Right lung (tissue), 10 donors: ENCODE measurements at places on chromosomes 1 and 21. TPM values are rescaled to one million over a fixed set of nuclear protein-coding genes. Genes with fewer than 3 reads are reported as not detected.

DNA sequence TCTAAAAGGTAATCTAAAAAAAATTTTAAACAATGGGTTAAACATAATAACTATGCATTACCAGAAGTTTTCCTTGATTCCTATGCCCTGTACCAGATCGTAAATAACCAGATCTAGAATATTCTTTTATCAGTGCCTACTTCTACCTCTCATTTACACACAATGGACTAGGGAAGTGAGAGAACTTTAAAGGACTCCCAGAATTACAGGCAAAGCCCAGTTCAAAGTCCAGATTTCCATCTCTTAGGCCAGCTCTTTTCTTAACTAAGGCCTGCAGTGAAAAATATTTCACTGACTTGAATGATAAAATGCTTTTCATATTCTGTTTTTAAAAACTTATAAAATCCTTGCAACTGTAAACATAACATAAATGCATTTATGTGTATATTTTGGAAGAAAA is 32.6 kb downstream of the ESRRG start:
- no peak for DNase-seq

- no peak for DNase-seq
Measured at GRCh38 chr21:42423197-42423675, 19.5 kb downstream of the UBASH3A start.

DNA sequence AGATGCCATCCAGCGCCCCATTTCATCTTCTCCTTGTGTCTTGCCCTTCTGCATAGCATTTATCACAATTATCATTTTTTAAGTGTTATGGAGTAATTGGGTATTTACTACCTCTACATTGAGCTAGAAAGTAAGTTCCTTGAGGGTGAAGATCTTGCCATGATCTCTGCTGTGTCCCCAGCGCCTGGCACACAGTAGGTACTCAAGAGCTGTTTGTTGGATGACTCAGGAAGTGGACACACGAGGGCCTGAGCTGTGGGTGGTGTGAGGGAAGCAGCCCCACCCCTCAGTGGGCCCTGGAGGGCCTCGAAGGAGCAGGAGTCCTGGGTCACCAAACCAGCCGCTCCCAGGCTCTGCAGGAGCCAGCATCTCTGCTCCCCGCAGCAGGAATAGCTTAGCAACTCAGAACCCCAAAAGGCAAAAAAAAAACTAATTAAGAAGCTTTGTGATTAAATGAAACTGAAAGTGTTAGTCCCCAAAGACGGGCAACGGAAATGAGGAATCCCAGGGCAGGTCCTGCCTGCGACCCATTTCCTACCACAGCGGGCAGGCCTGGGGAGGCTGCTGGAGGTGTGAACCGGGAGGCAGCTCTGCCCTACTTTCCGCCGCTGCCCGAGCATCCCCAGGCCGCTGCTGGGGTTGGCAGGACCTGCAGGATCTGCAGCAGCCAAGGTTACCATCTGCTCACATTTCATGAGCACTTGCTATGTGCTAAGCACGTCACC is 87.7 kb downstream of the LACTBL1 start:
- no peak for DNase-seq

- no peak for DNase-seq
Measured at GRCh38 chr1:155636397-155637153, 26.6 kb downstream of the MSTO1 start.

DNA sequence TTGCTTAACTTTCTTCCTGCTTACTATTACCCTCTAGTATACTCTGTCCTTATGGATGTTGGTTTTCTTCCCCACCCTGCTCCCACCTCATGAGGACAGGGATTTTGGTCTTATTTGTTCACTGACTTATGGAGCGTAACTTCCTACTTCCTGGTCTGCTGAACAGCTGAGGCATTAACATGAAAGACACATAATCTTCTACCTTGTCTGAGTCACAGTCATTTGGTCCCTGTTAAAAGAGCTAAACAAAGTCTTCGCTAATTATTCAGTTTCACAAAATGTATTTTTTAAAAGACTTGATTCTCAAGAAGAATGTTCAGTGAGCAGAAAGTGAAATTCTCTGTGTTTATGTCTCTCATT is 18.5 kb downstream of the RNASEL start:
- no peak for DNase-seq

GRCh38 chr1:10932088-10932487 is 80.4 kb upstream of the TARDBP start:
- no peak for DNase-seq

DNA sequence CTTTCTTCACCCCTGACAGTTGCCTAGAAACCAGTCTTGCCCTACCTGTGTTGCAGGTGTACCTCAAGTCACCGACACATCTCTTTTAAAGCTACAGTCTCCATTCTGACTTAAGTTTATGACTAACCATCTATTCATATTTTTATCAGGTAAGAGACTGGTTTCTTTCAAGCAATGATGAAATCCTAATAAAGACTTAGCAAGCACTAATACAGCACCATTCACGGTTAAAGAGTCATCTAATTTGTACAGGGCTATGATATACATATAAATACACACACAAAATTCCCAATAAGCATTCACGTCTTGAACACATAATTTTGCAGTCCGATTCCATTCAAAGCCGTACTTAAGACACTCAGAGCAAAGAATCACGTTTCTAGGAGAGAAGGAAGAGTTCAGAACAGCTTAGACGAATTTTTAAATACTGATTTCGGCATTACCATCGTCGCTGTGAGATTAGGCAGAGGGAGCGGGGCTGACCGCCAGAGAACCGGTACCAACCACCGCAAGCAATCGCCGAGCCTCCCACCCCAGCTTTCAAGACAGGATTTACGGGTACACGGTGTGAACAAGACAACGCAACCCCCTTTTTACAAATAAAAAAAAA is 943 bp downstream of the ERRFI1 start:
- no peak for DNase-seq

GRCh38 chr1:183887826-183888819 is 83.2 kb downstream of the RGL1 start:
- no peak for DNase-seq

- DNase-seq, result no peak
Measured at GRCh38 chr1:239091537-239091936, 294.8 kb upstream of the CHRM3 start.

- DNase-seq, result no peak
Measured at GRCh38 chr1:234975122-234975940, 153.3 kb downstream of the TOMM20 start.

- DNase-seq, result no peak
Measured at GRCh38 chr1:27416387-27417111, 24.1 kb downstream of the GPR3 start.

- no peak for DNase-seq
Measured at GRCh38 chr21:31915566-31915965, 42.7 kb downstream of the HUNK start.

- DNase-seq, result no peak
Measured at GRCh38 chr1:153212201-153212600, 5.2 kb upstream of the PRR9 start.

DNA sequence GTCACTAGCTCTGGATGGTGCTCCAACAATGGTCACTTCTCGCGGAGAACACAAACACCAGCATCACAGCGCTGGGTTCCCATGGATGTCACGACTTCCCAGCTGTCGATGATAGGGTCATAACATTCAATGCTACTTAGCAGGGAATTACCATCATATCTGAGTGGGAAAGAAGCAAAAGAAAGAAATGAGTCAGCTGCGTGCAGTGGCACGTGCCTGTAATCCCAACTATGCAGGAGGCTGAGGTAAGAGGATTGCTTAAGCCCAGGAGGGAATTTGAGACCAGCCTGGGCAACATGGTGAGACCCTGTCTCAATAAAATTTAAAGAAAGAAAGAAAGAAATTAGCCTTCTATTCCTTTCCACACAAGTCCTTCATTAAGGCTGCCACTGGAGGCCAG is 3.6 kb upstream of the RABIF start:
- DNase-seq, result no peak

DNA sequence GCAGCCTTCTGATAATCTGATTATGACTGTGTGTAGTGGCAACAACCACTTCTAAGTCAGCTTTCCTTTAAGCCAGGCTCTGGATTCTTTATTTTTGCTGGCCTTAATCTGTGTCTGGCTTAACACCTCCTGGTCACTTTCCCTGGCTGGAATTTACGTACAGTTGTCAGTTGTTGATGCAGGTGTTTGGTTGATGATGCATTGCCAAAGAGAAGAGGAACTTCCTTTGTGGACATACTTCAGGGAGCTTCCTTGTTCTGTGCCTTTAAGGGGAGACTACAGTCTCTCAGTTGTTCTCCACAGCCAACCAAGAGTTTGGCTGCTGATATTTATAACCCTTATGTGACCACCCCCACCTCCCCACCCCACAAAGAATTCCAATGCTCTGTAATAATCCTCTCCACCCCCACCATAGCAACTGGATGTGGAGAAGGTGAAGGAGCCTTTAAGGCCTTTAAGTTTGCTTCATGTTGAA is 96.0 kb upstream of the BMP8A start:
- DNase-seq, result no peak

GRCh38 chr1:3662080-3662671 is 9.9 kb downstream of the TP73 start:
- no peak for DNase-seq

DNA sequence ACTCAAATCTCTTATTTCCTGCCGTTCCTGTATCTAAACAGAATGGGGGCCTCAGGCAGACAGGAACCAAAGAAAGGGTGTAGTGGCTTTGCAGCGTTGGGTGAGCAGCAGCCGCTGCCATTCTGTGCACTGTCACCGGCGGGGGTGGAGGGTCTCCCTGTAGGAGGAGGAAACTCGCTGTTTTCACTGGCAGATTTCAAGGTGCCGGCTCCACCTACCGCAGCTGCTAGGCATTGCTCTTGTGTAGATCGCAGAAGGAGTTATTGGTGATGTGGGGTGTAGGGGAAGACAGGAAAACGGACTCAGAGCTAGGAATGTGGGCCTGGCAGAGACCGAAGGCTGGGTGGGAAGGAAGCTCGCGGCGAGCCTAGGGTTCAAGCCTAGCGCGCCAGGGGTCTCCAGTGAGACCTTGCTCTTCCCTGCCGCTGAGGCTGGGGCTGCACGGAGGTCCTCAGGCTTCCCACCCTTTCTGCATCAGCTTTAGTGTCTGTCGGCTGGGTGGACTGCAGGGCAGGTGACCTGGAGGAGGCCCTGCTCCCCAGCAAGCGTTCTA is 20.8 kb downstream of the ATP5PO start:
- DNase-seq, result peak; percentile 64

The CFHR1 gene
- polyA plus RNA-seq, result 1.1 TPM

The CENPL gene
- 7.6 TPM for polyA plus RNA-seq

The COL6A1 gene
- polyA plus RNA-seq, result 290 TPM

The LEMD1 gene
- polyA plus RNA-seq, result 2.4 TPM

The PBX1 gene
- 130 TPM for polyA plus RNA-seq

The OR1C1 gene
- not detected for polyA plus RNA-seq

The CAMK1G gene
- 9.1 TPM for polyA plus RNA-seq

The EPHA8 gene
- polyA plus RNA-seq, result not detected
